ENCODE measurements at places on chromosomes 3 and 15.

- ATAC-seq, result no peak
Observed at GRCh38 chr3:48410205-48411040, 19.5 kb downstream of the PLXNB1 start.

GRCh38 chr3:187640569-187641059, 29.6 kb downstream of the SST start:
- ATAC-seq, result no peak

DNA sequence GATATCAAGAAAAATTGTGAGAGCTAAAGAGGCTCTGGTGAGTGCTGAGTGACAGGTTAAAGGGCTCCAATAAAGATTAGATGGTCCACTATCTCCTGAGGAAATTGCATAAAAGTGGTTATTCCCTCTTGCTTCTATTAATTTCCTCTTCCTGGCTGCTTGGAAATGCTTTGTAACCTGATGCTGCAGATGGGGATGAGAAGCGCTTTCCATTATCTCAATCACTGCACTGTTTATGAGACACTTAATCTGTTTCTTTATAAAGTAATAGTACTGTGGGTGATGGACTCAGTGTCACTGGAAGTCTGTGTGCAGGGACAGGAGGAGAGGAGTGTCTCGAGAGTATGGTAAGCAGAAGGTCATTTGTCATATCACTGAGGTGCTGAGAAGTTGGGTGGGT, 305.3 kb downstream of the EPHB1 start:
- no peak for ATAC-seq

DNA sequence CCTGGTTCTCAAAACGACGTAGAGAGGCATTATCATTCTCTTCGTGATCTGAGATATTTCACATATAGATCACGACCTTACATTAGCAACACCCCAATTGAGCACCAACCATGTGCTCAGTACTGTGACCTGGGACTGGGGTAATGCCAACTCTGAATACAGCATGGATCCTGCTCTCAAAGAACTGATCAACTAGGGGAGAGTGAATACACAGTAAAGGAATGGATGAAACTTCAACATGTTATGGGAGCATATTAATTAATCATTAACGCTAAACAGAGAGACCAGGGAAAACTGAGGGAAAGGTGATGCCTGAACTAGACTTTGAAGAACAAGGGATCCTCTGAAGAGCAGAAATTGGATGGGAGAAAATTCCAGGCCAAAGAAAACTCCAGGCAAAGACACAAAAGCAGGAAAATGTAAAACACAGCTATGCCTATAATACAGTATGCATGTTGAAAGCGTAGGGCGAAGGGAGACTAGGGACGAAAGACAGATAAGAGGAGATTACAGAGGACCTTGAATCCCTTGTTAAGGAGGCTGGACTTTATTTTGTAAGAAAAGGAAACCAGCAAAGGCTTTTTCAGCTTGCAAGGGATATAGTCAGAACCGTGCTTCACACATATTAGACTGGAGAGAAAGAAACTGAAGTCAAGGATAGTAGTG, 105.7 kb downstream of the ANO10 start:
- ATAC-seq, result no peak

DNA sequence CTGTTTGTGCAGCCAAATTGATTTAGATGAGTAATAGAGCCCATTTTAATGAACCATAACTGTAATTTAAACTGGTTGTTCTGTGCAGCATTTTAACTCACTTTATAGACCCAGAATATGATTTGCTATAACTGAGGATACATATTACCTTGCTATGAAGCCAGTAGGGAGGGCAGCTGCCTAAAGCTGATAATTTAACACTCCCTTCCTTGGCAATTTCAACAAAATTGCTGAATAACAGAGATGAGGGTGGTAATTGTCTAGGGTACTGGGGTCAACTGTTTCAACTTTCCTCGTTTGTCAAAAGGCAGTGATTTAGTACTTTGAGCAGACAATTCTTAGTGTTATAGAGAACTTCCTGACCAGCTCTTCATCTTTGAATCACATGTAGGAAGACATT, 304.9 kb upstream of the POU1F1 start:
- no peak for ATAC-seq

DNA sequence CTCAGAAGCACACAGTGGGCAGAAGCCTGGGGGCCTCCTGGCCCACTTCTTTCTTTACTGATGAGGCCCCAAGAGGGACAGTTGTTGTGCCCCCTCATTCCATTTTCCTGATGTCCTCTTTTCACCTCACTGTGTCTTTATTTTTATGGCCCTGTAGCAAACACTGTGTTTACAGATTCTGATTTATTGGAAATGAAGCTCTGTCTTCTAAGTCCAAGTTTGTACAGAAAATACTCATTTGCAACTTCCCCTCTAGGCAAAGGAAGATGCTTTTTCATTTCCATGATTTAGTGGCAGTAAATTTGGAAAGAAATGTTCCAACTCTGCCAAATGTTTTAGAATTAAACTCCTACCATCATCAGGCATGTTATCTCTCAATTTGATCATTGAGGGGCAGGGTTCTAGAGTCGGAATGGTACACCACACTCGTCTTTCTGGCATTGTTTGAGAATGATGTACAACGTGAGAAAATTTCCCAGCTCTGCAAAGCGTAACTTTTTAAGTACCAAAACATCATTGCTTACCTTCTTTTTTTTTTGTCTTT, 129.7 kb downstream of the ARNT2 start:
- no peak for ATAC-seq

DNA sequence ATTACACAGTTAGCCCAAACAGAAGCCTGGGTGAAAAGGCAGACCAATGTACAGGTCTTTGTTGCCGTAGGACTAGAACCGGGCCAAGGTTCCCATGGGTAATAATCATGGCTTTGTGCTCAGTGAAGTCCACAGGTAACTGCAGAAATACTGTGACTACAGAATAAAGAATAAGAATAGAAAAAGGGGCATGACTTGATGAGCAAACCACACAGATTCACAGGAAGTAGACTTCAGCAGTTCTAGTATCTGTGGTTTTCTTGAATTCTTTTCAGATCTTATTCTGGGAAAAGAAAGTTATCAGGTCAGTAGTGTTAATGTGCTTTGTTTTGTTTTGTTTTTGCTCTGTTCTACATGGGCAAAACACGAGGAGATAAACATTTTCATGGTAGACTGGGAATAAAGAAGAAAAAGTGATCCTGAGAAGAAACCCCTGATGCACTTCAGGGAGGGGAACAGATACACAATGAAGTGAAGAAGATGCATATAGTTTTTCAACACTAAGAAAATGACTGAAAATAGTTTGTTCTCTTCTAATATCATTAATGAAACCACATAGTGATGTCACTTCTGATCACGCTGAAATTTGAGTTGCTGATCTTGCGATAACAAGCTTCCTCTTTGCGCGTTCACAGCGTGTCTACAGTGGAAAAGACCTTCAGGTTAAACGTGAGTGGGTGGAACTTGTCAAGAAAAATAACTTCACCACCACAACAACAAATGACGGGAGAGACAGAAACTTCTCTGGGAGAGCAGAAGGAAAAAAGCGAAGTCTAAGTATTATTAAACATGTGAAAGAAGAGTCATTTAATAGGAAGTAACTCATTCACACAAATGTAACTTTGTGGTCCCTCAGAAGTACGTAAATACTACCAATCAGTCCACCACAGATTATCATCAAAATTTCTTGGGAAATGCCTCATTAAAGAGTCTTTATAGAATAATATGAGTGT, 315.8 kb upstream of the SATB1 start:
- ATAC-seq, result peak; percentile 83
